ENCODE measurements at places on chromosomes 3 and 15.

- DNase-seq: no peak
Measured at GRCh38 chr3:185693985-185694653, 108.0 kb downstream of the SENP2 start.

DNA sequence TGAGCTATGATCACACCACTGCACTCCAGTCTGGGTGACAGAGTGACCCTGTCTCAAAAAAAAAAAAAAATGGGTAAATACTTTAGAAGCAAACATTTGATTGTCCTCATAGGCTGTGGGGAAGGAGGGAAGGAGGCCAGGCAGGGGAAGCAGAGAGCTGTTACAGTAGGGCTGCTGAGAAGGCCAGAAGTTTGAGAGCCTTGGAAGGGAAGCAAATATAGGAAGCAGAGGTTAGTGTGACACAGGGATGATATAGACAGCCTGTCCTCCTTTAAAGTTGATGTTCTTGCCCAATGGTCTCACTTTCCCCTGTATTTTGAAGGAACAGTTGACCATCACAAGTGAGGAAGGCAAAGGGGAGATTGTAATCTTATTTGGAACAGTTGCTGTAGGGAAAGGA lies 5.3 kb upstream of the ALPK3 start:
- DNase-seq: no peak

GRCh38 chr3:85571835-85572234 lies 613.0 kb downstream of the CADM2 start:
- DNase-seq: no peak

DNA sequence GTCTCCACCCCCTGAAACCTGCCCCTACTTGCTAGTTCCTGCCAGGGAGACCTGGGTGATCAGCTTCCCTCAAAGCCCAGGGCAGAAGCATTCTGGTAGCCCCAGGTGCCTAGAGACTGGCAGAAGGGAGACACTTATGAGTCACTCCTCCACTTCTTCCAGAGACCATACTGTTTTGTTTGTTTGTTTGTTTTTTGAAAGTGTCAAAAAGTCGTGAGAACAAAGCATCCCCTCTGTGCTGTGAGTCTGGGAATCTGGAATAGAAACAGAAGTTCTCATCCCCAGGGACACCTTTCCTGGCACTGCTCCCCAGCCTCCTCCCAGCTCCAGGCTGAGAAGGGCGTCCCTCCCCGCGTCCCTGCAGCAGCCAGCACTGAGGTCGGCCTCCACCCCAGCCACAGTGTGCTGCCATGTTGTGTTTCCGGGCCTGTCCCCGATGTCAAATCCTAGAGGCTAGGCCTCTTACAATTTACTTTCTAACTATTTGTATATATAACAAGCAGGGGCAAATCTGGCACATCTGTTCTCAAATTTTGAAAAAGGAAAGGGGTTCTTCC lies 573.0 kb downstream of the RBMS3 start:
- no peak for DNase-seq

DNA sequence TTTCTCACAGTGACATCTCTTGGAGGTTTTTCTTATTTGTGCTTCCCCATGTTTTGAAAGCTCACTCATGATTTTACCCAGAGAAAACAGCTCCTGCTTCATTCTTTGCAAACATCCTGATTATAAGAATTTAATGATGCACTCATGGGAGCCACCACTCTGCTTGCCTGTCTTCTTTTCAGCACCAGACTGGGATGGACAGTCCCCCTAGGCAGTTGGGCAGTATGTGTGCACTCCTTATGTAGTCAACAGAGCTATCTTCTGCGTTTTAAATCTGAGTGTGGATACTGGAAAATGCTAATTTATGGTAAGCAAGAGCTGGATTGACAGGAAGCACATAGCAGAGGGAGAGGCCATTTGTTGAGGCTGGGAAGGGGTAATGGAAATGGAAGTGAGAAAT lies 276.1 kb downstream of the AGBL1 start:
- DNase-seq: no peak

- peak; percentile 49 for DNase-seq
Measured at GRCh38 chr3:111762537-111762936, 96.5 kb upstream of the PHLDB2 start.

- no peak for DNase-seq
Measured at GRCh38 chr3:157204880-157205279, 44.9 kb upstream of the CCNL1 start.

- DNase-seq: peak; percentile 31
Measured at GRCh38 chr3:69510481-69511030, 124.7 kb upstream of the FRMD4B start.

GRCh38 chr15:79682851-79683288 lies 213.9 kb downstream of the MTHFS start:
- DNase-seq: no peak

GRCh38 chr3:195154111-195154791 lies 116.7 kb downstream of the XXYLT1 start:
- DNase-seq: no peak

- DNase-seq: peak; percentile 93
Measured at GRCh38 chr3:57164657-57165573, at the start of gene IL17RD. Gene IL17RD, minus strand, starts transcription at chr3:57165353. Its CDS starts 67 bp downstream, at chr3:57165286.

- DNase-seq: no peak
Measured at GRCh38 chr15:86644339-86644738, 564.7 kb downstream of the AGBL1 start.

DNA sequence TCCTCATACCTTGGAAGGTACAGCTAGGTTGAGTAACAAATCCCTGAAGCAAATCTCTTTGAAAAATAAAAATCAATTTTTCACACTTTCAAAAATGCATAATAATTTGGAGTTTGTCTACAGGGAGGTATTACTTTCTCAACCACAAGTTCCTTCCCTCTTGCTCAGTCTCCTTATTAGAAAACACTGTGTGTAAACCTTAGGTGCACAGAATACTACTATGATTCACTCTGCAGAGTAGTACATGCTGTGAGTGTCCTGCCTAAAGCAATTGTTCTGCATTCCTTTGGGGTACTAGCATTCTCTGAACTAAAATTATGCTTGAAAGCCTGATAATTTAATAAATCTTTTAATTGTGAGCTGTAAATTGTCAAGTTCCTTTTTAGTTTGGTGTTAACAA lies 115.9 kb upstream of the EPHA3 start:
- no peak for DNase-seq

- DNase-seq: no peak
Measured at GRCh38 chr3:189169728-189170127, 2.0 kb upstream of the TPRG1 start.

DNA sequence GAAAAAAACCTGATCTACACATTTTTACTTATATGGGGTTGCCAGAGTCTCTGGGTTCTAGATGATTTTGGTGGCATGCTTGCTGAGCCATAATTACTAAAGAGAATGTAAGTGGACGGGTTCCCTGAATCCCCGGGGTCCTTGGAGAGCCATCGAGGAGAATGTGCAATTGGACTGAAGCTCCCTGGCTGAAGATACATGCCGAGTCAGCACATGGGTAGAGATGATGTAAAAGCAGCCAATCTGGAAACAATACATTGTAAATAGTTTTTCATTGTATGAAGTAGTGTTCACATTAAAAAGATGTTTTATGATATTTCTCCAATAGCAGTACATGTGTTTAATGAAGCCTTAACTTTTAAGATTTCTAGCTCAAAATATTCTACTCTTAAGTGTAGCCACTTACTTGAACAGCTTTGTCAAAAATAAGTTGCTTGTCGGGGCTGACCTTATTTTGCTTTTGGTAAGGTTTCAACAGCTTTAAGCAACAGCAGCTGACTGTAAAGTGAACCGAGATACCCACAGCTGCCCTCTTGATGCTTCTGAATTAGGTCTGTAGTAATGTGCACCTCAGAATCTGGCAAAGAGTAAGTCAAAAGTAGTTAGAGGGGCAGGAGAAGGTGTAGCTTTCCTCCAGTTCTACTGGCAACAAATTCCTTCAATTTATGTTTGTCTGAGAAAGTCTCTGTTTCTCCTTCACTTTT lies 205.7 kb downstream of the PLCL2 start:
- DNase-seq: no peak

- DNase-seq: no peak
Measured at GRCh38 chr3:13950042-13950441, 70.2 kb upstream of the WNT7A start.

GRCh38 chr3:70277304-70277703 lies 35.1 kb downstream of the MDFIC2 start:
- DNase-seq: no peak

GRCh38 chr15:38876211-38876610 lies 311.6 kb upstream of the RASGRP1 start:
- no peak for DNase-seq

GRCh38 chr3:150168698-150169097 lies 198.0 kb upstream of the PFN2 start:
- DNase-seq: no peak

- DNase-seq: no peak
Measured at GRCh38 chr15:81941479-81941878, 104.3 kb downstream of the MEX3B start.

DNA sequence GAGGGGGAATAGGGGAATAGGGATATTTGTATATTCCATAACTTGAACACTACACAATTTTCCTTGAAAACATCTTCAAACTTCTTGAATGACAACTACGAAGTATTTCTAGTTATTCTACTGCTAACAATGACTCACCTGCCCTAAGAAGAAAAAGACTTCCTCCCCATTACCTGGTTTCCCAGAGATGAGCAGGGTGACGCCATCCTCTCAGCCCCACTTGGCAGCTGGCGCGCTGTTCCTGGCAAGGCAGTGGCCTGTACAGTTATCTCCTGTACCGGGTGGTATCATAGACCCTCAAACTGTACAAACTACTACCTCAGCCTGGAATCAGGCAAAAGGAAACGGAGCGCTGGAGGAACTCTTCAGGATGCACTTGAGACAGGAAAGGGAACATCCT lies 10.4 kb downstream of the WDR82 start:
- no peak for DNase-seq

- no peak for DNase-seq
Measured at GRCh38 chr15:50148362-50148963, 29.4 kb upstream of the ATP8B4 start.

DNA sequence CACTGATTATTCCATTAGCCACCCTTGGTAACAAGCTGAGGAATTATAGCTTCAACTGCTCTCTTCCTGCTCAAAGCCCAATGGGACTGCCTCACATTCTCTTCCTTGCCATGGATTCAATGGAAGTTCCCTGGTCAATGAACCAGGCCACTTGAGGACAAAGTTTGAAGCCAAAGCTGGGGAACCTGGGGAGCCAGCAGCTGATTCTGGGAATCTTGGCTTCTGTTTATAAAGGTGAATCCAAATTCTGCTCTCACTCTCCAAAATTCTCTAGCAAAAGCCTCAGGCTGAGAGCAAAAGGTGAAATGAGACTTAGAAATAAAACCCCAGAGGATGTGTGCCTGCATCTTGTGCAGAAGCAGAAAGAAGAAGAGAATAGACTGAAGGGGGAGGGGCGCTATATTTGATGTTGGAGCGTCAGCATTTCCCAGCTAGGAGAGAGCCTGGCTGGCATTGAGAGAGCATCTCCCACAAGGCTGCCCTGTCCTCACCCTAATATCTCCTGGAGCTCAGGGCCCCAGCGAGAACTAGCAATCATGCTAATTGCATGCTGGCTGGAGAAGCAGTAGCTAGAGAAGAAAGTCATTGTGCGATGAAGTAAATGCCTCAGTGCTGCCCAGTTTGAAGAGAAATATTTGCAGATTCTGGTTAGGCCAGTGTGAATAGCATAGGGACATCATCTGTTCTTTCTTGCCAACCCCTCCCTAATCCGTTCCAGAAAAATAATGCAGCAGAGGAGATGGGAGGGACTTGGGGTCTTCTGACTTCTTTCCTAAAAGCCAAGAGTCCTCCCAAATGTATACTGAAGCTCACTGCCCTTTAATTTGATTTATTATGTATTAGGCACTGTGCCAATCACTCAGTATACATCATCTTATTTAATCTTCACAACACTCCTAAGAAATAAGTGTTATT lies 34.9 kb upstream of the GAP43 start:
- peak; percentile 30 for DNase-seq

DNA sequence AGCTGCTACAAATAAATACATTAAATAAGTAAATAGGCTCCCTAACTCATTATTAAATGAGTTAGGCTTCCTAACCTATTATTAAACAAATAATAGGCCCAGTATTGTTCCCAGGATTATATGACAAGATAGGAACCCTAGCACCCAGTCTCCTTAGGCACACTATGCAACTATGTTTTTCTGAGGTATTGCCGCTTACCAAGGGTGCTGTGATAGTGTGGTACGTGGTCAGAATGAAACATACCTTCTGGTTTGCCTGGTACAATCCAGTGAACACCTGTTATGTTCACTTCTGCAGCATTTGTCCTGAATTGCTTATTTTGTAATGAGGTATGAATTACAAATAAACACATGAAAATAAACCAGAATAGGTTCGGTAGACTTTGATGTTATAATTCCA lies 375.6 kb upstream of the GBE1 start:
- DNase-seq: no peak

GRCh38 chr3:112894258-112894657 lies 47.6 kb upstream of the CD200R1L start:
- DNase-seq: no peak

DNA sequence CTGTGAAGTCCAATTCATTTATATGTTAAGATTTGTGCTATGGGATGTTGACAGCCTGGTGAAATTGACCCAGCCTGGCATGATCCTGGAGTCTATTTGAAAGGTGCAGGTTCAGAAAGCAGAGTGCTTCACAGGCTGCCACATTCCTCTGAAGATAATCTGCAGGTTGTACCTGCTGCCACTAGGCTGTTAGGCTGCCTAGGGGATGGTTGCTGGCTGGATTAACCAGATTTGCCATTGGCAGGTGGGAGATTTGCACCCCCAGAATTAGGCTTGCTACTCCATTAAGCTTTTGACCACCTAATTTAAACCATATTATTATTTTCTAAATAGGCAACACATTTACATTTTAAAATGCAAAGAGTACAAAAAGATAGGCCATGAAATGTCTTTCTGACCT lies 85.8 kb upstream of the RASGRP1 start:
- DNase-seq: no peak

DNA sequence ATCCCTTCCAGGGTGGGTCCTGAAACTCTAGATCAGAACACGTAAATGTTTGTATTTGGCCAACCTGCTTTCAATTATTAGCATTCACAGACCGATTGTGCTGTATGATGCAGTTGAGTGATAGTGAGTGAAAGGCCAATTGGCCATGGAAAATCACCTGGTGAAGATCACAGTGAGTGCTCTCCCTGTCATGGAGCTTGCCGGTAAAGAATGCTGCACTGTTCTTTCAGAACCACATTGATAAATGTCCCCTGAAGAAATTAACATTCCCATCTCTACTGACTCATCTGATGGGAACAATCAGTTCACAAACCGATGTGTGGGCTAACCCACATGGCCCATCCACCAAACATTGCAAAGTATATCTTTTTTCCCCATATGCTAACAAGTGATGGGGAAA lies 324.8 kb upstream of the TBL1XR1 start:
- DNase-seq: no peak

GRCh38 chr3:171086914-171087313 lies 60.4 kb upstream of the SLC2A2 start:
- no peak for DNase-seq

GRCh38 chr15:92117261-92117731 lies 263.8 kb downstream of the SLCO3A1 start:
- no peak for DNase-seq
